B cell (primary cell): ENCODE measurements at places on chromosomes 7 and 10. TPM values are rescaled to one million over a fixed set of nuclear protein-coding genes. Genes with fewer than 3 reads are reported as not detected.

The DYNC1I1 gene
- total RNA-seq = not detected in 2 replicates

DNA sequence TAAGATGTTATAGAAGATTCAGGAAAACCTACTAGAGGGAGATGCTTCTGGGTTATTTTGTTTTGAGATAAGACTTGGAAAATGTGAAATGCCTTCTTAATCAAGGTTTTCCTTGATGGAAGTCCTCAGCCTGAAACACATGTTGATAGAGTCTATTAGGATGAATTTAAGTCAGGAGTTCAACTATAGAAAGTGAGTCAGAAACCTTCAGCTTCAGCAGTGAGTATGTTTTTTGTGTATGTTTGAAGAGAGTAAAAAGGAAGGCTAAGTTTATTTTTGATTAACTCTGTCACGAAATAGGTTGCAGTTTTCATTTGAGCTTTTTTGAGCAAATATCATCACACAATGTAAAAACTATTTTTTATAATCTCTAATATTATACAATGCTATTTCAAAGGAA lies 114.6 kb downstream of the HGF start:
- H3K4me1 ChIP-seq = no peaks in the 10 kb centered on the region
- no peak for DNase-seq
- no peak overlapping the region for H3K27ac ChIP-seq

DNA sequence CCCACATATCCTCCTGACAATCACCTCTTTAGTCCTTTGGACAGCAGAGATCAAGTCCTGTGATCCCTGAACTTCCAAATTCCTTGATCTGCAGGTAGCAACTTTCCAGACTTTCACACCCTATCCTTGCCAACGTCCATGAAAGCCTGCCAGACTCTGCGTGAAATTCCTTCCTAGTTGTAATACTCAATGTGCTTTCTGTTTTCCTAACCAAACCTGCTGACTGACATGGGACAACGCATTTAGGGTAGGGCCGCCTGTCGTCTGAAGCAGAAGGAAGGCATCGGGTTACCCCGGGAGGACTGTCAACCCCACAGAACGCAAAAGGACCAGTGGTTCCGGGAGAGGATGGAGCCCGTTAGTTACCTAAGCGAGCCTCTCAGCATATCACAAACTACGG lies 23.9 kb downstream of the ITGA8 start:
- no peak overlapping the region for H3K27ac ChIP-seq
- no peaks in the 10 kb centered on the region for H3K4me1 ChIP-seq
- no peak for DNase-seq
- H3K27me3 ChIP-seq = no peaks in the 10 kb centered on the region
- H3K4me3 ChIP-seq = no peak overlapping the region

DNA sequence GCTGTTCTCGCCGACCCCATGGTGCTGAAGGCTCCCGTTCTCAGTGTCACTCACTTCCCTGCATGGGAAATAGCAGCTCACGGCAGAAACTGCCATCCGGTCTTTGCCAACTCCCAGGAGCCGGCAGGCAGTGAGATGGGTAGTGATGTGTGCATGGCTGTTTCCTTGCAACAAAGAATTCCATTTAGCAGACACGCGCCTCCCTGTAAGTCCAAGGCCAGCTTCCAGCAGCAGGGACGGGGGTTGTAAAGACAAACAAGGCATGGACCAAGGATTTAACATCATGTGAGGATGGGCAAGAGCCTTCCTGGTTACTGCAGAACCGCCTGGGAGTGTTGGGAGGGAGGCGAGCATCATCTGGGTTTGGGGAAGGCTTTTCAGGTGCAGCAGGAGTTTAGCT lies 273.1 kb downstream of the GLRX3 start:
- no peak for DNase-seq
- H3K27me3 ChIP-seq = no peaks in the 10 kb centered on the region
- no peaks in the 10 kb centered on the region for H3K4me1 ChIP-seq
- H3K36me3 ChIP-seq = no peaks in the 10 kb centered on the region
- H3K4me3 ChIP-seq = no peak overlapping the region
- no peak overlapping the region for H3K27ac ChIP-seq

DNA sequence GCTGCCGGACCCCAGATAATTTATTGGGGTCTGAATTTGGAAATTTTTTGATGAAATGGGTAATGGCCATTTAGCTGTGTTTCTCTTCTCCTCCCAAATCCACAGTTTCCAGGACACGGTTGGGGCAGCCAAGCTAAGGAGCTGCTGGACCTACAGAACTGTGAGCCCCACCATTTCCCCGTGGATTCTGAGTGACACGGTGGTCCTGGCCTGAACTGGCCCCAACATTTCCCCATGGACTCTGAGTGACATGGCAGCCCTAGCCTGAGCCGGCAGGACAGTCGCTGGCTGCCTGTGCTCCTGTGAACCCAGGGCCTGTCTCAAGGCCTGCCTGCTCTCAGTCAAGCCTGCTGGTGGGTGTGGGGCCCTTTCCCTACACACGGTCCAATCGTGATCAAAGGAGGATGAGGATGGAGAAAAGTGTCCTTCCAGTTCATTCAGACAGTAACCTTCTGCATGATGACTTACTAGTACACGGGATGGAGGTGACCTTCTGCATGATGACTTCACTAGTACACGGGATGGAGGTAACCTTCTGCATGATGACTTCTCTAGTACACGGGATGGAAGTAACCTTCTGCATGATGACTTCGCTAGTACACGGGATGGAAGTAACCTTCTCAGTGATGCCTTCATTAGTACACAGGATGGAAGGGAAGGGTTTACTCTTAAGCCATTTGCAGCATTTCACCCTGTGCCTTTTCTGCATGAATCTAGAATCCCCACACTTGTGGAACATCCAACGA lies 359.9 kb downstream of the GLRX3 start:
- H3K36me3 ChIP-seq = no peaks in the 10 kb centered on the region
- no peaks in the 10 kb centered on the region for H3K27me3 ChIP-seq
- no peaks in the 10 kb centered on the region for H3K4me1 ChIP-seq
- H3K27ac ChIP-seq = no peak overlapping the region
- DNase-seq = peak; percentile 8

DNA sequence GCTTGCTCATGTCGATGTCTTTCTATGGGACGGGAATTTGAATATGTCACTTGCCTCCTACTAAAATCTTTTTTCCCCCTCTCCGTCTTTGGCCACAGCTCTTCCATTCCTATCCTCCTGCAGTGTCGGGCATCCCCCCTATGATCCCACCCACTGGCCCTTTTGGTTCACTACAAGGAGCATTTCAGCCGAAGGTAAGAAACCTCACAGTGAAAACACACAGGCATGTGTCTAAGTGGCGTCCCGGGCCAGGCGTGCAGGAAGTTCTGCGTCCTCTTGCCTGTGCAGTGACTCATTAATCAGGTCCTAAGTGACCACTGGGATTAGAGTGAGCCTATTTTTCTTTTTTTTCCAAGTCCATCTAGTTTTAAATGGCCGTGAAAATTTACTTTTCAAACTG lies 360.5 kb upstream of the GALNT17 start:
- H3K4me1 ChIP-seq = no peaks in the 10 kb centered on the region
- DNase-seq = no peak
- no peak overlapping the region for H3K4me3 ChIP-seq
- H3K27ac ChIP-seq = no peak overlapping the region
- no peaks in the 10 kb centered on the region for H3K27me3 ChIP-seq
- no peaks in the 10 kb centered on the region for H3K36me3 ChIP-seq

GRCh38 chr7:119232091-119232490 lies 1007.6 kb downstream of the ANKRD7 start:
- no peak for DNase-seq
- H3K27ac ChIP-seq = no peak overlapping the region
- H3K27me3 ChIP-seq = no peaks in the 10 kb centered on the region
